ENCODE measurements at places on chromosomes 5 and 9.

GRCh38 chr5:115718927-115719326 lies 93.1 kb upstream of the TMED7 start:
- no peak for DNase-seq

GRCh38 chr9:17532461-17532860 lies 46.4 kb upstream of the SH3GL2 start:
- DNase-seq, result no peak

- DNase-seq, result no peak
Measured at GRCh38 chr5:131536211-131536826, 98.7 kb downstream of the RAPGEF6 start.

DNA sequence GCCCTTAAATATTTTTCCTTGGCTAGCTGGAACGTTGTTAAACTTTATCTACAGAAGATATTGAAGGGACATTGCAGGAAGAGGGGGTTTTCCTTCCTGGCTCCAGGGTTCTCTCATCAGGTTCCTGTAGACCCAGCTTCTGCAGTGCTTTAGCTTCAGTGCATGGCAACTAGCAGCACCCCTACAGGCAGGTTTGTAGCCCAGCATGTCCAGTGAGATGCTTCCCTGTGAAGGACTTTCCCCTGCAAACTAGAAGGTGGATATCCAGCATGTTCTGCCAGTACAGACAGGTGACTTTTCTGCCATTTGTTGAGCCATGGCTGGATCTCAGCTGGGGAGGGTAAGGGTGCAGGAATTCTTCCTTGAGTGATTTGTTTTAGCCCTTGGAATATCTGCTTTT lies 10.4 kb downstream of the CCL28 start:
- no peak for DNase-seq

DNA sequence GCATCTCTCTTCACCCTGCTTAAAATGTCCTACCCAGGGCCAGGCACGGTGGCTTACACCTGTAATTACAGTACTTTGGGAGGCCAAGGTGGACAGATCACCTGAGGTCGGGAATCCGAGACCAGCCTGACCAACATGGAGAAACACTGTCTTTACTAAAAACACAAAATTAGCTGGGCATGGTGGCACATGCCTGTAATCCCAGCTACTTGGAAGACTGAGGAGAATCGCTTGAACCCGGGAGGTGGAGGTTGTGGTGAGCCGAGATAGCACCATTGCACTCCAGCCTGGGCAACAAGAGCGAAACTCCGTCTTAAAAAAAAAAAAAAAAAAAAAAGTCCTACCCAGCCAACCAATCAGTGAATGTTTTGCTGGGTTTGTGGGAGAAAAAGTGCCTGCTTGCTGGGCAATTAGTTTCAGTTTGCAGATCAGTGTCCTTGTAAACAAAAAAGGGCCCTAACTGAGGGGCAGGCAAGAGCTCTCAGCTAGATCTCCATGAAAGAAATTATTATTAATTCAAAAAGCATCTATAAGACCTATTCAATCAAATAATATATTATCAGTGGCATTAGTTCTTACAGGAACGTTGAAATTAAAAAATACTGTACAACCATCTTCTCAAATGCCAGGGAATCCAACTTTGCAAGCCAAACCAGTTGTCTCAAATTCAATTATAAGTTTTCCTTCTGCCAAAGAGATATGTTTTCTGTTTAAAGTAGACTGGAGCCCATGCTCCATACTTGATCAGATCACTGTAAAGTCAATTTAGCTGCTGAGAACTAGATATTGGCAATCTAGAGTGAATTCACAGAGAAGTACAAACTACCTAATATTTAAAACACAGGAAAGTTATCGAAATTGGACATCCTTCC lies 3.9 kb downstream of the MEGF9 start:
- no peak for DNase-seq

GRCh38 chr5:136066661-136067271 lies 38.0 kb downstream of the TGFBI start:
- no peak for DNase-seq

DNA sequence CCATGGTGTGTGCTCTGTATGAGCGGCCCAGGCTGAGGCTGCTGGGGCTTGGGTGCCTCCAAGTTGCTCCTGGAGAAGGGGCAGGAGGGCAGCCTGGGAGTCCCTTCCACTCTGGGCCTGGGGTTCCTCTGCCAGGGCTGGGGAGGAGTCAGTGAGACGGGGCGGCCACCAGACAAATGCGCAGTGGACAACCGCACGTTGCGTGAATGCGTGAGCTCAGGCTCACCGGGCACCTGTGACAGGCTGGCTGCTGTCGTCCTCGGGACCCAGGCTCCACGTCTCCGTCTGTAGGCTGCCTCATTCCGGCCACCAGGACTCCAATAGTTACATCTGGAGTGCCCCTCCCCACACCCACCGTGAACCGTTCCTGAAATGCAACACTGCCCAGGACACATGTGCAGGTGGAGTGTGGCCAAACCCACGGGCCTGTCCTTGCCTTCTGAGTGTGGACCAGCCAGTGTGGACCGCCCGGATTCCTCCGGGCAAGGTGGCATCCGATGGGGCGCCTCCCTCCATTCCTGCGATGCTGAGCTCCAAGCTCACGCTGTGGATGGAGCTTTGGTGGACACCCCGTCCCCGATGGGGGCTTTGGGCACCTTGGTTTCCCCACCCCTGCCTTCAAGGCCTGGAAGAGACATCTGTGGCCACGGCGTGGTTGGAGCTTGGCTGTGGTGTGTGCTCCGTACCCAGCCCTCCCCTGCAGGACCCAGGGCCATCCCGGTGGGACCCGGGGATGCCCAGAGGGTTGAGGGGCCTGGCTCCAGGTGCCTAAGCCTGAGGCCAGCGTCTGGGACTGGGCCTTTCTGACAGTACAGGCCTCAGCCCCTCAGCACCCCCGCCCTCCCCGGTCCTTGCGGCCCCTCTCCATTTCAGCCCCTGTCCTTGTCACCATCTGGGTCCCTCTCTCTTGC lies 34.0 kb upstream of the RXRA start:
- DNase-seq, result no peak

GRCh38 chr5:83570916-83571315 lies 99.4 kb downstream of the VCAN start:
- no peak for DNase-seq

DNA sequence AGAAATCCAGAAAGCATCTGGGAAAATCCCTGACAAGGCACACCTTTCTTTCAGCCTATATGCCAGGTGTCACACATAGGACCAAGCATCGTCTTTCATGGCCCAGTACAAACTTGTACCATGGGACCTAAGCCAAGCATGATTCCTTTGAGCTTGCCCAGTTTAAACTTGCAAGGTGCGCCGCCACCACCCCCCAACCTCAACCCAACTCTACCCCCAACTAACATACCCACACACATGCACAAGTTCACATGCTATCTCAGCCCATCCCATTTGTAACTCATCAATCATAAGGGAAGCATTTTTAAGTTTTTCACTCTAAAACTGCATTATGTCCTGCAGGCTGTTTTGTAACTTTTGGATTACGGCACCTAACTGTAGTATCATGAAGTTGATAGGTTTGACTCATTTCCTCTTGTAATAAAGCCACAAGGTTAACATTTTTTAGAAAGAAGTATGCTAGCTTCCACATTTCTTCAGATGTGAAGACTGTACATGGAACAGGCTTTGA lies 145.9 kb upstream of the FST start:
- DNase-seq, result peak; percentile 100

- no peak for DNase-seq
Measured at GRCh38 chr5:152089644-152090043, 165.0 kb upstream of the GLRA1 start.

All from epithelial cell of prostate (primary cell).